ENCODE measurements at places on chromosomes 13 and 19. TPM values are rescaled to one million over a fixed set of nuclear protein-coding genes. Genes with fewer than 3 reads are reported as not detected.

DNA sequence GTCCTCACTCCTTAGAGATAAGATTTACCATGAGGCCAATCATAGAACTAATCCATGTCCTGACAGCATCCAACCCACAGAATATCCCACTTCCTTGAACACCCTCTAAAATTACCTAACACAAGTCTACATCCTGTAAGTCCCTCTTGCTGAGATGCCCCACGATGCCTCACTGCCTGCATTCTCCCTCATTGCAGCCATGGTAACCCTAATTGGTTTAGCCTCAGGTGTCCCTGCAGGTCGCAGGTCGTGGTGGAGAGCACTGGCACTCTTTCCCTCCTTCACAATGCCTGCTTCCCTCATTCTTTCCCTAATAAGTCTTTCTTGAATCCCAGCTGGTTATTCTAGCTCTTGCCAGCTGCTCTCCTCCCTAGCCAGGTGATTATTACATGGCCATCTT is 35.3 kb upstream of the MYO16 start:
- H3K27me3 ChIP-seq = no peaks in the 10 kb centered on the region
- no peaks in the 10 kb centered on the region for H3K36me3 ChIP-seq
- no peak overlapping the region for H3K27ac ChIP-seq
- DNase-seq = no peak
- H3K4me1 ChIP-seq = no peaks in the 10 kb centered on the region
- no peak overlapping the region for H3K4me3 ChIP-seq

DNA sequence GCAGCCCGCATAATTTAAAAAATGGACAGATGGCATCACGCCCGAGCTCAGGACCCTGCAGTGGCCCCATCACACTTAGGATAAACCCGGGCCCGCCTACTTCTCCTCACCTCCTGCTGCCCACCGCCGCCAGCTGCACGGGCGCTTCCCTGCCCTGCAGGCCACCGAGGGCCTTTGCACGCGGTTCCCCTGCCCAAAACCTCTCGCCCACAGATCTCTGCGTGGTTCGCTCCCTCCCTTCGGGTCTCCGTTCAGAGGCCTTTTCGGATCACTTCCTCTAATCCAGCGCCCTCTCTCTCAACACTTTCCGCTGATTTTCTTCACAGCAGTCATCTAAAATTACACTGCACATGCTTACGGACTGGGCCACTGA is 1.8 kb downstream of the SHISA7 start:
- no peak for DNase-seq
- no peak overlapping the region for H3K4me3 ChIP-seq
- H3K27me3 ChIP-seq = peaks cover 16% of the 10 kb centered on the region
- no peaks in the 10 kb centered on the region for H3K36me3 ChIP-seq
- H3K27ac ChIP-seq = no peak overlapping the region
- peaks cover 29% of the 10 kb centered on the region for H3K4me1 ChIP-seq

Gene KIR2DL1
- total RNA-seq = not detected

DNA sequence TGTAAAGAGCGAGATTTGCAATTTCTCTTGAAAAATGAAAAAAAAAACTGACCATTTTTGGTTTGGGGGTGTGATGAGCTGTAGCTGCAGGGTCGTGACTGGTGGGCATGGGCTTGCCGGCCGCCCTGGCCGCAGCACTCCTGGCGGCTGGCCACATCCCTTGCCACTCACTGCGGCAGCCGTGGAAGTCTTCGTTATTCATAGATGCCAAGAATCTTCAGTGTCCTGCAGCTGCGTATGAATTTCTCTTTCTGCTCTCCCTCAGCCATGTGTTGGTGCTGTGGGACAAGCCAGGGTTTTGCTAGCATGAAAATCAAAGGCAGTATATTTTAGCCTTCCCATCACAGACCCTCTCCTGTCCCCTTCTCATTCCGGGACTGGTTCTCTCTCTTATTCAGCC is 151.7 kb upstream of the TSHZ3 start:
- H3K36me3 ChIP-seq = no peaks in the 10 kb centered on the region
- H3K4me3 ChIP-seq = no peak overlapping the region
- H3K4me1 ChIP-seq = no peaks in the 10 kb centered on the region
- H3K27ac ChIP-seq = no peak overlapping the region
- H3K27me3 ChIP-seq = peaks cover 17% of the 10 kb centered on the region
- DNase-seq = no peak

DNA sequence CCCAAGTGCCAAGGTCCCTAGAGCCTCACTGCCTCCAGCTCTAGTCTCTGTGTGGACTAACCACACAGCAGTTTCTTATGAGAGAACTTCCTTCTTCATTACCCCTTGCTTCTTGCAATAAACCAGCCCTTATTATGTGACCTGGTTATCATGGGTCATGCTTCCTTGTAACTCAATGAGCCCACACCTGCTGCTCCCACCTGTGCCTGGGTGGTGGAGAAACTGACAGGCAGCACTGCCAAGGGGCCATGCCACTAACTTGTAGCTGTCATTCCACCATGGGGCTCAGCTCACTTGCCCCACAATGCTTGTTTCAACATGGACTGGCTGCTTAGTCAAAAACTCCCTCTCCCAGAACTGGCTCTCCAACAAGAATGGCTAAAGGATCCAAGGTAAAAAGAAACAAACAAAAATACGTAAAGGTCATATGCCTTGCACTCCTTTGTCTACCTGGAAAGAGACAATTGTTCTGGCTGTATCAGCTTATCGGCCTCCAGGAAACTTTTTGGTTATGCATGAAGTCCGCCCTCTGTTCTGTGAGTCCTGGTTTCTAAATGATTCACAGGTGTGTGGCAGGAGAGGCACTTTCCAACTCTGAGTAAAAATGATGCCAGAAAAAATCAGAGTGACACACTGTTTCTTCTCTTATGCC is 446.4 kb downstream of the COG6 start:
- no peak overlapping the region for H3K27ac ChIP-seq
- no peaks in the 10 kb centered on the region for H3K27me3 ChIP-seq
- peaks cover 11% of the 10 kb centered on the region for H3K4me1 ChIP-seq
- no peak for DNase-seq

GRCh38 chr13:94382960-94383359 is 96.5 kb downstream of the DCT start:
- no peak overlapping the region for H3K4me3 ChIP-seq
- no peak overlapping the region for H3K27ac ChIP-seq
- H3K36me3 ChIP-seq = no peaks in the 10 kb centered on the region
- no peaks in the 10 kb centered on the region for H3K4me1 ChIP-seq
- DNase-seq = no peak

All from T-cell (primary cell).